ENCODE measurements at places on chromosomes 16 and 17.
A peak's percentile ranks its signal among the peaks of the same experiment; 100 is the strongest.

- DNase-seq: no peak
These were observed 29.5 kb upstream of the ULK2 start for GRCh38 chr17:19897090-19897837.

- no peak for DNase-seq
These were observed 24.0 kb downstream of the REXO5 start for GRCh38 chr16:20830372-20830771.

DNA sequence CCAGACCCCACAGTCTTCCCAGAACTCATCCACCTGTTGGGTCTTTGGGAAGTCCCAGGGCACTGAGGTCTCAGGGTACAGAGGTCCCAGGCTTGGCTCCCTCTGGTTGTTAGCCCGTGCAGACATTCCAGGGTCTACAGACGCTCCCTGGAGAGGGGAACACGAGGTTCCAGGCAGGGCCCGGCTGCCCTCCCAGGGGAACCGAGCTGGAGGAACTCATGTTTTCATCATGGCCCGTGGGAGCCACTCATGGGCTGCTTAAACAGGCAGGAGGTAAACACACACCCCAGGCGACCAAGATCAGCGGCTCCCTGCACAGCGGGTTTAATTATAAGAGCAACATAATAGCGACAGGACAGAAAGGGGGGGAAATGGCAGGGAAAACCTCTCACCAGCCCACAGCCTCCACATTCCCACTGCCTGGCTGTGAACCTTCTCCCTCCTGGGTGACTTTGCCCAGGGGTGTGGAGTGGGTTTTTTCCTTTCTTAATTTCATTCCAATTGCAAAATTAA lies 36.5 kb downstream of the TRARG1 start:
- DNase-seq: peak; percentile 41

GRCh38 chr16:83923581-83924365 lies 24.9 kb downstream of the MLYCD start:
- no peak for DNase-seq

- DNase-seq: no peak
These were observed 32.8 kb downstream of the TMEM238L start for GRCh38 chr17:10771148-10771547.

DNA sequence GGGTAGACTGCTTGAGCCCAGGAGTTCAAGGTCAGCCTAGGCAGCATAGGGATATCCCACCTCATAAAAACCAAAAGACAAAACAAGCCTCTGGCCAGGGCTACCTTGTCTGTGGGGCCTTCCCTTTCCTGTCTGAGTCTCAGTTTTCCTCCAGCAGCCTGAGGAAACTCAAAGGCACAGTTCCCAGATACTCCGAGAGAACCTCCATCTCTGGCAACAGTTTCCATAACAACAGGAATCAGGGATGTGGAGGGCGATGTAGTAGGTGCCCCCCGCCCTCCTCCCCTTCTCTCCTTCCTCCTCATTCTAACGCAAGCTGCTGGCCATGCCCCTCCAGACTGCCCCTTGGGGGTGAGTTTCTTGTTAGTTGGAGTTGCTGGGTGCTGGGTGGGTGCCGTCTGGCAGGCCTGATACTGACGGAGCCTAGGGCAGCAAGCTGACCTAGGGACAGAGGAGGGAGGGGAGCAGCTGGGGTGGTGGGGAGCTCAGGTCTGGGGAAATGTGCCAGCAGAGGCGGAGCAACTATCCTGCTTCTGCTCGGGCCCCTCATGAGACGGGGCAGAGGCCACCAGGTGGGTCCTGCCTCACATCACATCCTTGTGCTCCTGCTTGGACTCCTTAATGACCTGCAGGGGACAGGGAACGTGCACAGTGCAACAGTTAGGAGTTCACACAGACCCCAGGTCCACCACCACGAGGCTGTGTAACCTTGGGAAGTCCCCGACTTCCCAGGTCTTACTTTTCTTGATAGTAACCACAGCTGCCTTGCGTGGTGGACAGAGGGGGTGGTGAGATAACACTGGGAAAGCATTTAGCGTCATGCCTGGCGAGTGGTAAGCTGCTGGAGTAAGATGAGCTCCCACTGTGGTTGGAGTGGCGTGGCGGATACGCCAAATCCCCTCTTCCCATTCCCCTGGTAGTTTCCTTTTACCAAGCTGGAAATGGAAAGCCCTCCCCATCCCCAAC lies 7.8 kb upstream of the EFTUD2 start:
- DNase-seq: no peak

DNA sequence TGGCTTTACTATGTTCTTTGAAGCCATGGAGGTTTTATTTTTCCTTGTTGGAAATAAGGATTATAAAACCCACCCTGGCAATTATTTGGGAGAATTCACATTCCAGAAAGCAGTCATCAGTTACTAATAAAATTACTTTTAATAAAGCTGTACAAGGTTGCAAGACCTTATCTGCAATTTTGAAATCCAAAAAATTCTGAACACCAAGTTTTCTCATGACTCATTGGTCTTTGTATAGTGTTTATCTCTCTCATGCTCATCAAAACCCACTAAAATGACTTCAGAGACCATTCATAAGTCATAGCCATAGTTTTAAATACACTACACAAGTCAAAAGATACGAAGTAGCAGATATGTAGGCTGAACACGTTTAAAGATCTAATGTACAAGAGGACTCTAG lies 6.0 kb upstream of the KRT38 start:
- no peak for DNase-seq

DNA sequence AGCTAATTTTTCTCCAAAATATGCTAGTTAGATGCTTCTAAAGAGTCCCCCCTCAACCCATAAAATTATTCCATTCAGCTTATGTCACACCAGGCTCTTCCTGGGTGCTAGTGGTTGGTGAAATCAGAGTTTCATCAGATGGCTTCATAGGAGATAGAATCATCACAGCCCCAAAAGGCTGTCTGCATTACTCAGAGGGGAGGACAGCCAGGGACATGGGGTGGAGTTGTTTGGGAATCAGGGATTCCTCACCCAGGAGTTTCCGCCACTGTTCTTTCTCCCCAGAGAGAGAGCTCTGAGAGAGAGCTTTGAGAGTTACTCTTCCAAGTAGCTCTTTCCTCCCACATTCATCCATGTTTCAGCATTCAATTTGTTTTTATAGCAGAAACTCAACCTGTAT lies 288 bp upstream of the KRT34 start:
- no peak for DNase-seq

- no peak for DNase-seq
These were observed 1.7 kb downstream of the GPRC5C start for GRCh38 chr17:74433421-74434121.

DNA sequence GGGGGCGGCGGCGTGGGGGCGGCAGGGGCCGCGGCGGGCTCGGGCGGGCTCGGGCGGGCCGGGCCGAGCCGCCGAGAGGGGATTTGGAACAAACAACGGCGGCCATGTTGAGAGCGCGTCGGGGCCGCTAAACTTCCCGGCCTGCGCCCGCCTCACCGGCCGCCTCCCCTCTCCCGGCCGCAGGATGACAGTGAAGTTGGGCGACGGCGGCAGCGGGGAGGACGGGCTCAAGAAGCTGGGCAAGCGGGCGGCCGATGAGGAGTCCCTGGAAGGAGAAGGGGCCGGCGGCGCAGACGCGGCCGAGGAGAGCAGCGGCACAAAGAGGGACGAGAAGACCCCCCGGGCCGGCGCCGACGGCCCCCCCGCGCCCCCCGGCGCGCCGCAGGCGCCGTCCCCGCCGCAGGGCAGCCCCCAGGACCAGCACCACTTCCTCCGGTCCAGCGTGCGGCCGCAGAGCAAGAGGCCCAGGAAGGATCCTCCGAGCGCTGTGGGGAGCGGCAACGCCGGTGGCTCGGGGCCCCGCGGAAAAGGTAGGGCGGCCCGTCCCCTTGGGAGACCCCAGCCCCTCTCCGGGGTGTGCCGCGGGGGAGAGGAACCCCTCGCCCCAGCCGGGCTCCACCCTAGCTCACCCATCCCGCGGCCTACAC lies 2.4 kb downstream of the CRAMP1 start:
- DNase-seq: no peak

DNA sequence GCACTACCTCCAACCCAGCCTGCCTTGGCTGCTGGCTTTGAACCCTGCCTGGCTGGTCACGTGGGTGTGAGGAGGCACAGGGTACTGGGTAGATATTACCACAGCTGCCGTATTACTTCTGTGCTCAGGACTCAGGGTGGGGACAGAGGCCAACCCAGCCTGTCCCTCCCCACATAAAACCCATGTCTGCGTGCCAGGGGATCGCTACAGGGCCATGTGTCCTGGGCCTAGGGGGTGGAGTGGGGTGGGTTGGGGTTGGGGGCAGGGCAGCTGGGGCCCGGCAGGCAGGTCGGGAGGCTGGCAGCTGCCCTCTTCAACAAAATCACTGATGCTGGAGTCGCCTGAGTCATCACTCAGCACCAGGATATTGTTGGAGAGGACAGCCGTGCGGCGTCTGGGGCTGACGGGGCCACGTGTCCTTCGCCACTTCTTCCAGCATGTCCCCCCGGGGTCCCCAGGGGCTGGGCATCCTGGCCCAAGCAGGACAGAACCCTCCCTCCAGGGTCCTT lies 39.7 kb upstream of the PVALEF start:
- DNase-seq: no peak

GRCh38 chr16:354291-354881 lies 1.9 kb upstream of the AXIN1 start:
- no peak for DNase-seq

GRCh38 chr17:48528936-48529682 lies 1.7 kb downstream of the HOXB1 start:
- no peak for DNase-seq

DNA sequence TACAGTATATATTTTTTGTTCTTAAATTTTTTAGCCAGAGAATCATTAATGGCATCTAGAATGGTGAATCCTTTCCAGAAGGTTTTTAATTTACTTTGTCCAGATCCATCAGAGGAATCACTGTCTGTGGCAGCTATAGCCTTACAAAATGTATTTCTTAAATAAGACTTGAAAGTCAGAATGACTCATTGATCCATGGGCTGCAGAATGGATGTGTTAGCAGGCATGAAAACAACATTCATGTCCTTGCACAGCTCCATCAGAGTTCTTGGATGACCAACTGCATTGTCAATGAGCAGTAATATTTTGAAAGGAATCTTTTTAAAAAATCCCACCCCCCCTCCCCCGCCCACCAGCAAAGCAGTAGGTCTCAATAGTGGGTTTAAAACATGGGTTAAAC lies 51.4 kb downstream of the CACNG1 start:
- no peak for DNase-seq

GRCh38 chr16:52872731-52873130 lies 180.0 kb downstream of the CHD9NB start:
- no peak for DNase-seq

- no peak for DNase-seq
These were observed 11.4 kb upstream of the MYH13 start for GRCh38 chr17:10384175-10384574.

DNA sequence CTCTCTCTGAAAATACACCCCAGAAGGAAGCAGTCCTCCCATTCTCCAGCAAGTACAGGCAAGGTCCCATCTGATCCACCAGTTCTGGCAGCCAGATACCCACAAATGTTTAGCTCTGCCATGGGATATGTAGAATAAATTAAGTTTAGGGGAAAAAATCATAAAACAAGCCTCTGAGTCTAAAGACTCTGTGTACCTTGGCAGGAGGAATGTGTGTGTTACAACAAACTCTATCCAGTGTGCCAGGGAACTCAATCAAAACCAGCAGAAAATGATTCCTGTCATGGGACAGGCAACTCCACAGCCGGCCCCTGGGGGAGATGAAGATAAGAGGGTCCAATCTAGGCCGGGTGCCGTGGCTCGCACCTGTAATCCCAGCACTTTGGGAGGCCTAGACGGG lies 73.4 kb downstream of the MRM3 start:
- no peak for DNase-seq

DNA sequence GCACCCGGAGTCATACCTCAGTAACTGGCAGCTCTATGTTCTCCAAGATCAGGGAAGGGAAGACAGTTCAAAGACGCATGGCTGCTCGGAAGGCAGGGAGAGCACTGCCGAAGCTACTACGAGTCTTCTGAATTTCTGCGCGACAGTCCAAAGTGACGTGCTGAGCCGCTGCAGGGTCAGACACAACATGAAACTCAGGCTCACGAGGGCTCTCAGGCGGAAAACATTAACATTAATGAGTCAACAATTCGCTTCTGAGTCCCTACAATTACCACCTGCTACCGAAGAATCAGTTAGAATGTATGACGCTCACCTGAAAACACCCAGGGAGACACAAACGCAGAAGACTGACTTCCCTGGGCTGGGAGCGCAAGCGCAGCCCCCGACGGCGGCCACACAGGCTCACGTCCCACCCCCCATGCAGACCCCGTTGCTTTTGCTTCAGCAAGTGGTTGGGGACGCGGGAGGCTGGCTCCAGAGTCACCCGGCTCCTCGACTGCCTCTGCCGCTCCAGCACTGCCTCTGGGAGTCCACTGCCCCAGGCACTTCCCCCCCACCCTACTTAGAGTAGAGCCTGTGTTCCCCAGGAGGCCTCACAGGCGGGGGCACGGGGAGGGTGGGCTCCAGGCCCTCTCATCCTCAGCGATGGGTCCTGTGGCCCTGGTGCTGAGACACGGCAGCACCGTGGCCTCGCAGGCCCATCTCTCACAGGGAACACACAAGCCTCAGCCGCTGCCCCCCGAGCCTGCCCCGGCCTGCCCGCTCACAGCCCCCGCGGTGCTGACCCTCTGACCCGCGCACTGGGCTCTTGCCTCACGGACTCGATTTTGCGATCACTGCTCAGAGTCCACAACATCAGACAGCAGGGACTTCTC lies 38.9 kb downstream of the LMF1 start:
- DNase-seq: no peak

DNA sequence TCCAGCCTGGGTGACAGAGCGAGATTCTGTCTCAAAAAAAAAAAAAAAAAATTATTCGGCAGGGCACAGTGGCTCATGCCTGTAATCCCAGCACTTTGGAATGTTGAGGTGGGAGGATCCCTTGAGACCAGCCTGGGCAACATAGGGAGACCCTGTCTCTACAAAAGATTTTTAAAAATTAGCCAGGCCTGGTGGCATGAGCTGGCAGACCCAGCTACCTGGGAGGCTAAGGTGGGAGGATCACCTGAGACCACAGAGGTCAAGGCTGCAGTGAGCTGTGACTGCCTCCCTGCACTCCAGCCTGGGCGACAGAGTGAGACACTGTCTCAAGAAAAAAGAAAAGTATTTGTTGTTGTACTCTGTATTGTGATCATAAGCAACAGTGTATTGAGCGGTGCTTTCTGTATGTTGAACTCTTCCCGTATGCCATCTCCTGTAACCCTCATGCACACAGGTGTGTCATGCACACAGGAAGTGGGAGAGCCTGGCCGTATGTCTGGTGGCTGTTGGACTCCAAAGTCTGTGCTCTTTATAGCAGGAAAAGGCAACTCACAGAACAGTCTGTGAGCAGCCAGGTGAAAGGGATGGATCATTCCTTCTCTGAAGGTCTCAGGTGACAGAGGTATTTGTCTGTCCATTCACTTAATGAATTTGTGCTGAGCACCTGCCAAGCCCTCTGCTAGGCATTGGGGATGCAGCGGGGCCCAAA lies 17.1 kb downstream of the CDH1 start:
- no peak for DNase-seq
